AG10803 (cell line): ENCODE measurements at places on chromosomes 5 and 9.

DNA sequence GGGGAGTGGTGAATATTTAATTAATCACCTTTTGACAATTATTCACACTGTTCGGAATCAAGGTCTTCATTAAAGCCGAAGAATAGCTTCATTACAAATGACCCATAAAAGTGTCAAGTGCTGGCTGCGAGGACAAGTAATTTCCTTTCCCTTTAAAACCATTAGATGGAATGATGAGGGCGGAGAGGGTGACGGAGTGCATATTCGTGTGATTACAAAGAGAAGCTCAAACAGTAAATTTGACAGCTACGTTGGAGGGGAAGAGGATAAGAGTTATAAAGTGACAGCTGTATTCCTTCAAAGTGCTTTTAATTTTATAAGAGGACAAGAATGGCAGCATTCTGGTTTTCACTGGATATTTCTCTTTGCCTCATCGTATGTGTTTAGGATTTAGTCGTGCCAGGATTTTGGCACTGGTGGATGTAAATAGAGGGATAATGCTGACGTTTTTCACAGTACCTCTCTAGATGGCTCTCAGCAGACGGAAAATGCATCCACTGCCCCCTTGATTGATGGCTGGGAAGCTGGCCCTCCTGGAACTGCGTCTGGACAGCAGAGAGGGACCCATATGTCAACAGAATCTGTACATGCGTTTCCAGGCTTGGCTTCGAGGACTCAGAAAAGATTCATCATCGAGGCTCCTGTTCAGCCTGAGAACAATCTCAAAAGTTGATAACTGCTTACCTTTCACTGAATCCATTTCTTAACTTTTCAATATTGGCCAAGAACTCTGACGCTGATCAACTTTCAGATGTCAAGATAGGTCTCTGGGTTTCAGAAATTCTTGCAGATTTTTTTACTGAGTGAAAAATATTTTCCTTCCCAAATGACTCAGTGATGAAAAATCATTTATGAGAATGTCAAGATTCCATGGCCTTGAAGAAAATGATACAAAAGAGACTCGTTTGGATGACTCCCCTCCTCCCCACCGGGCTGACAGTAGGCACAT, 50.4 kb upstream of the IRX2 start:
- DNase-seq, result no peak

- DNase-seq, result no peak
Observed at GRCh38 chr9:122546196-122546595, 6.7 kb upstream of the OR1N2 start.

GRCh38 chr9:14281876-14282275, 32.1 kb downstream of the NFIB start:
- DNase-seq, result no peak

DNA sequence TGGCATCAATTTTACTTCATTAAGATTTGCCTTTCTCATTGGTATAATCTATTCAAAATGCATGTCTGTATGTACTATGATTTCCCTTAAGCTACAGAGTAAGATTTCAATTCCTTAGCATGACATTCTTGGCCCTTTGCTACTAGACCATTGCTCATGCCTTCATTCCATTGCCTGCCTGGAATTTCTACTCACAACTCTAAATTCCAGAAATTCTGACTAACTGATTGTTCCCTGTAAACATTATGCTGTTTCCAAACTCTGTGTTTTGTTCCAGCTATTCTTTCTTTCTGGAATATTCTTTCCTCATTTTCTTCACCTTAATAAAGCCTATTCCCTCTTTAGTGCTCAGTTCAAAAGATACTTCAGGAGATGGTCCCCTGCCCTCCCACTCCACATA, 568.8 kb upstream of the SEMA6A start:
- no peak for DNase-seq

- DNase-seq, result peak; percentile 43
Observed at GRCh38 chr9:4182831-4183230, 117.0 kb downstream of the GLIS3 start.

DNA sequence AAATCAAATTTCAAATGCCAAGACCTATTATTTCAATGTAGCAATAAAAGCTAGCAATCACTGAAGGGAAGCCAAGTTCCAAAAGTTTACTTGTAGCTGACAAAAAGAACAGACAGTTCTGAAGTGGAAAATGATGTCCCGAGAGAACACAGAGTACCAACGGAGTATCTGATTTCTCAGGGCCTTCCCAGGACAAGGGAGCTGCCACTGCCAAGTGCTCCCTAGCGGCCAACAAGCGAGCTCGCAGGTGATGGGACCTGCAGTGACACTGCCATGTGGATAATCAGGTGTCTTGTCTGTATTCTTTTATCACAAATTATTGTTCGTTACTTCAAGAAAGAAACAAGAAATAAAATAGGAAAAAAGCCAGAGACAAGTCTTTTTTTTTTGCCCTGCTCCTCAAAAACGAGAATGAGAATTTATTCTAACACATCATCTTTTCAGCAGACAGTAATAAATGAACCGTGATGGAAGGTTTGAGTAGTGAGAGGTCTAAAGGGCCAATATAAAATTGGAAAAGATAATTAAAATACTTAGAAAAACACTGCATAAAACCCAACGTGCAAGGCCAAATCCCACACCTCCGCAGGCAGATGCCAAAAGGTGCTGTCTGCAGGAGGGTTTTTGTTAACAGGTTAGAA, 159.4 kb downstream of the MYO10 start:
- peak; percentile 11 for DNase-seq

- DNase-seq, result no peak
Observed at GRCh38 chr9:135105211-135105745, 17.8 kb downstream of the OLFM1 start.

GRCh38 chr5:172789687-172790495, 18.9 kb upstream of the DUSP1 start:
- DNase-seq, result no peak

DNA sequence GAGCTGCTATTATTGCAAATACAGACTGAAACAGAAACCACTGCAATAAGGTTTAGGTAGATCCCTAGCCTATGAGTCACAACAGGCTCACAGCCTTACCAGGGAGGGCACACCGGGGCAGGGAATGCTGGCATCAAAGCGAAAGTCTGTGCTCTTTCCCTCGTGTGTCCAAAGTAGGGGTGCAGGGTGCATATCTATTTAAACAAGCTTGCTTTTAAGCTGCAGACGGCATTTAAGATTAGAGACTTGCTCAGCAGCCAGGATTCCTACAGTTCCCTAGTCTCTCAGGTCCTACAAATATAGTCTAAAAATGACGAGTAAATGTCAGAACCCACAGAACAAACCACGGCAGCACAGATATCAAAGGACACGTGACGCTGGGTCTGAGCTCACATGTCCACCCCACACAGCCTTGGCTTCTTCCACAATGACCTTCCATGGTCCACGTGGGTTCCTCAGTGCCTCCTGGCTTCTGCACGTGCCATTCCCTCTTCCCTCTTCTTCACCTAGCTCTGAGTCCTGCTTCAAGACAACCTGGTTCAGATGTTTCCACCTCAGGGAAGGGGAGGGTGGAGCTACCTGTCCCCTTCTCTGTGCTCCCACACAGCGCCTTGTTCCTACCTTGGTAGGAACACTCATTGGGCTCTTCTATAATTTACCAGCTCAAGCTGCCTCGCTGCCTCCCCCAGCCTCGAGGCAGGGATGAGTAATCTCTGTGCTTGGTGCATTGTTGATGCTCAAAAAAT, 193.2 kb downstream of the MAPKAP1 start:
- DNase-seq, result peak; percentile 52

GRCh38 chr5:133996683-133997252, 8.0 kb downstream of the VDAC1 start:
- DNase-seq, result no peak

DNA sequence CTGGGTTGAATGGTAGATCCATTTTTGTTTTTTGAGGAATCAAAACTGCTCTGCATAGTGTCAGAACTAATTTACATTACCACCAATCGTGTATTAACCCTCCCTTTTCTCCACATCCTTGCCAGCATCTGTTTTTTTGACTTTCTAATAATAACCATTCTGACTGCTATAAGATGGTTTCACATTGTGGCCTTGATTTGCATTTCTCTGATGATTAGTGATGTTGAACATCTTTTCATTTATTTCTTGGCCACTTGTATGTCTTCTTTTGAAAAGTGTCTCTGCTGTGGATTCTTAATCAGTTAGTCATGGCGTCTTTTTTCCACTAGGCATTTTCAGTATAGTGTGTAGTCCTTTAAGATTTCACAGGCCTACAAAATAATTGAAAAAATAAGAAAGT, 2144.3 kb upstream of the C9orf72 start:
- DNase-seq, result no peak

DNA sequence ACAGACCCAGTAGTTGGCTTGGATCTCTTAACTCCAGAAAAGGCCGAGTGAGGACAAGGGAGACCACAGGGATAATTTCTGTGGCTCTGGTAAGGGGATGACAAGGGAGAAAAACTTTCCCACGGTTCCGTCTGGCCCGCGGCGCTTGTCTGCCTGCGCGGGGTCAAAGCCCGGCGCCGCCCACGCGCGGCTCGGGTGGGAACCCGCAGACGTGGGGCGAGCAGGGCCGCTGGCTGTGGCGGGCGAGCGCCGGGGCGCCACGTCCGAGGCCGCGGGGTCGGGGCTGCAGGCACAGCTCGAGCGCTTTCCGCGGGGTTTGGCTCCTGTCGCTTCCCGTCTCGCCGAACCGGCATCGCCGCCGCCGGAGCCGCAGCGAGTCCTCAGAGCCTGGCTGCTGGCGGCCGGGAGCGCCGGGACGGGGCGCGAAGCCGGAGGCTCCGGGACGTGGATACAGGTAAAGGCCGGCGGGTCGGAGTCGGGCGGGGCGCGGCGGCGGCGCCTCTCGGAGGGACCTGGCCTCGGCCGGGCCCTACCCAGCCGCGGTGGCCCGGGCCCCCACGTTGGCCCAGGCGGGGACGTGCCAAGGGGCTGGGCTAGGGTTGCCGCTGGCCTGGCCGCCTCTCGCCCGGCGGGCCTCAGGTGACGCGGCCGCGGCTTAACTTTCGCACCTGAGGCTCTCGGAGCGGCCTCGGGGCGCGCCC, at the start of gene RNF180:
RNF180 (plus strand) TSS at position 344 of the 701 bp plus-strand sequence. CDS start 34,965 bp downstream, outside the sequence.
- DNase-seq, result peak; percentile 16

GRCh38 chr9:21694424-21694823, 108.0 kb upstream of the MTAP start:
- no peak for DNase-seq

DNA sequence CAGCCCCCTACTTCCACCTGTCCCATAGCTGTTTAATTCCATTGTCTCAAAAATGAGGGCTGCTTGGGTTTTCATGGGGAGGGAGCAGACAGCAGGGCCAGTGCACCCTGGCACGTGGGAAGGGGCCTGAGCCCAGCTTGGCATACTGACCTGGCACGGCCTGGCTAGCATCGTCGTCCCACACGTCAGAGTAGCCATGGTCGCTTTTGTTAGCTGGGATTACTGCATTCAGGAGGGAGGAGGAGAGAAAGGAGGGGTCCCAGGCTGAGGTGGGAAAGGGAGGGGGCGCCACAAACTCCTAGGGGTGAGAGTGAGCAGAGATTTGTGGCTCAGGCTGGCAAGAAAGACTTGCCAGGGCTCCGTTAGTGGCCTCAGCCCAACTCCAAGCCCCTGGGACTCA, 21.1 kb upstream of the CYSTM1 start:
- no peak for DNase-seq

DNA sequence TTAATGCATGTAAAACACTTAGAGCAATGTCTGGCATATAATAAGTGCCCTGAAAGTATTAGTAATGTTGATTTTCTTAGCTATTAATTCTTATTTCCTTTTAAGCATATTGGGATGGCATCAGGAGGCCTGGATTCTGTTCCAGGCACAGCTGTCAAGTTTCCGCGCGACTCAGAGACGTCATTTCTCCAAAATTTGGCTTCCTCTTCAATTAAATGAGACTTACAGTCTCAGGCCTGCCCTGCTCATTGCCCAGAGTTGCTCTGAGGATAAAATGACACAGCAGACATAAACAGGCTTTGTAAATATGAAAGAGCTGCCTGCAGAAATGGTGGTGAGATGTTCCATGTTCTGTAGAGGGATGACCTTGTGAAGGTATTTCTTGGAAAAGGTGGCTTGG, 159.8 kb upstream of the GLRA1 start:
- DNase-seq, result no peak

GRCh38 chr5:18503797-18504328, 869.6 kb downstream of the TAF11L14 start:
- no peak for DNase-seq

DNA sequence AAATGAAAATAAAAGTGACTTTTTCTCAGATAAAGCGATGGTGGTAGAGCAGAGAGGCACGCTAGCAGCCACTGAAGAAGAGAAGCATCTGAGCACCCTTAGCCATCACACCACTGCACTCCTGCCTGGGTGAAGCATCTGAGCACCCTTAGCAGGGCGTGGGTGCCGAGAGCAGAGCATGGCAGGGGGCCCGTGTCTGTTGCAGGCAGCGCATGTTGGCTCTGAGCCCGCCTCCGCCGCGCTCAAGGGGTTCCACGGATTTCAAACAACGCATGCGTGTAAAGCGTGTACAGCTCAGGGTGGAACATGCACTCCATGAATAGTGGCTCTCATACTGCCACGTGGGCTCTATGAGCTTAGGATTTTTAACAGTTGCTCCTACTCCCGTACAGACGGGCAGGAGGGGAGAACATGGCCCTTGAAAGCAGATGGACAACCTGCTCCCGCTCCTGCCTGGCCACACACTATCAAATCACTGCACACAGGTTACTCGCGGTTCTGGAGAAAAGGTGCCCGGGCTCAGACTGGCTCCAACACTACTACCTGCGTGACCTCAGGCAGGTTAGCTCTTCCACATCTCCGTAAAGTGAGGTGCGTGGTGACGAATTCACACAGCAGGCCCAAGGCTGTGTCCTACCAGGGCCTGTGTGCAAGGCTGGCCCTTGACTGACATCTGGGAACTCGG, 12.1 kb downstream of the LRRC14B start:
- no peak for DNase-seq

- no peak for DNase-seq
Observed at GRCh38 chr5:175116466-175117048, 327.4 kb downstream of the DRD1 start.

- DNase-seq, result no peak
Observed at GRCh38 chr9:114430457-114430856, 42.7 kb upstream of the AKNA start.

DNA sequence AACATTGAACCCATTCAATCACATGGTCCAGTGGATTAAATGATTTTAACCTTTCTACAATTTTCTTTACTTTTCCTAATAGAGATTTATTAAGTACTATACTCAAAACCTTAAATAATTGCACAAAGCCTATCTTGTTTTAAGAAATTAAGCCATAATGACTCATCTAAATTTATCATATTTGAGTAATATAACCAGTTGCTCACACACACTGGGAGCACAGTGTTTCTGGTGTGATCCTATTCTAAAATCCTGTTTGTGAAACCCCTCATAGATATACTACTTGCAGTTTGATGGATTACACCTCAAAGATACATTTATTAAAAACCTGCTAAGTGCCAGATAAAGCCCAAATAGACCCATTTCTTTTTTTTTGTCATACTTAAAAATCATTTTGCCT, 668.3 kb upstream of the CDH18 start:
- no peak for DNase-seq

DNA sequence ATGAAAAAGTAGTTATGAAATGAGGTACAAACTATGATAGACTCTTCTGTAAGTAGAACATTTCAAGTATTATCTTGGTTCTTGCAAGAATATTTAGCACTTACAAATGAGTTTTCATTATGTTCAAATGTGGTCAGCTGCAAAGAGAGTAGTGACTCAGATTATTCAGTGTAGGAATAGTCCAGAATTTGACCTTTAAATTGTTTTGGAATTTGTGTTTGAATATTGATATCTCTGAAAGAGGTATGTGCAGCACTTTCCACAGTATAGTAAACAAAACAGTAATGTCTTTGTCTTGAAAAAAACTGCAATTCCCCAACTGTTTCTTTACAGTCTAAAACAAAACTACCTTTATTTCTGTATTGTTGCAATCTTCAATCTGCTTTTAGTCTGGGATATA, 56.1 kb downstream of the WDR70 start:
- peak; percentile 23 for DNase-seq

- DNase-seq, result no peak
Observed at GRCh38 chr9:134551176-134551575, 90.4 kb upstream of the COL5A1 start.
